Osteocyte (in vitro differentiated cells): ENCODE measurements at places on chromosomes 1 and 21. TPM values are rescaled to one million over a fixed set of nuclear protein-coding genes. Genes with fewer than 3 reads are reported as not detected.
A peak's percentile ranks its signal among the peaks of the same experiment; 100 is the strongest.

The ADCY10 gene
- total RNA-seq: 0.10 and 0.94 TPM in 2 replicates

The ESRRG gene
- total RNA-seq: not detected in 2 replicates

The C8A gene
- total RNA-seq: not detected in 2 replicates

The TESK2 gene
- total RNA-seq: 2.7 and 4.1 TPM in 2 replicates

The MX2 gene
- total RNA-seq: not detected in 2 replicates

The PRAMEF17 gene
- not detected in 2 replicates for total RNA-seq

DNA sequence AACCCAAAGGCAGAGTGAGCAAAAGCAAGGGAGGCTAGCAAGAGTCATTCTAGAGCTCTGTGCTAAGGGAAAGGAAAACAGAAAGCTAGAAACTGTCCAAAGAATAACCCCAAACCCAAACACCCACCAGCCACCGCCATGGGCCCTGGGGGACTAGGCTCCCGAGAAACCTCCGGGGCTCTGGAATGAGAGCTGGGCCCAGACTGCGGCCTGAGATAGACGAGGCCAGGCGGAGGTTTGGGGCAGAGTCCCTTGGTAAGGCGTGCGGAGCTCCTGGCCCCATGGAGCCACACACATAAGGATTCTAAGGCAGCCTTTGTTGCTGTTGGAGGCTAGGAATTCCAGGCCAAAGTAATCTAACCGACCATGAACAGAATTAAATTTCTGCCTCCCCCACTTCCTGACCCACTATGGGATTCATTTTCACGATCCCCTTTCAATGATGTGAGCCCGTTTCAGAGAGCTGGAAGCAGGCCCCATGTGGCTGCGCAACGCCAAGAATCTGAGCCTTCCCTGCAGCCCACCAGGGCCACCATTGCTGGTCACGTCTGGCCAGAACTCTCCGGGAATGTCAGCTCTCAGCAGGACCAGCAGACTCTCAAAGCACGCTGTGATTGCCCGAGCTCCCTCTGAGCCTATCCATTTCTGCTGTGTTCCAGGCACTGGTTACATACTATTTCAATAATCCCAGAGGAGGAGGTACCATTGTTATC is 145.0 kb downstream of the TRABD2B start:
- H3K36me3 ChIP-seq: no peaks in the 10 kb centered on the region
- H3K4me3 ChIP-seq: no peak overlapping the region
- H3K27me3 ChIP-seq: peaks cover 3% of the 10 kb centered on the region
- H3K27ac ChIP-seq: no peak overlapping the region
- H3K4me1 ChIP-seq: no peaks in the 10 kb centered on the region

- peaks cover 20% of the 10 kb centered on the region for H3K27me3 ChIP-seq
- no peak overlapping the region for H3K4me3 ChIP-seq
- no peaks in the 10 kb centered on the region for H3K36me3 ChIP-seq
- peaks cover 12% of the 10 kb centered on the region for H3K4me1 ChIP-seq
- H3K27ac ChIP-seq: no peak overlapping the region
- no peak for DNase-seq
Observed at GRCh38 chr1:209741193-209741592, 14.7 kb upstream of the TRAF3IP3 start.

DNA sequence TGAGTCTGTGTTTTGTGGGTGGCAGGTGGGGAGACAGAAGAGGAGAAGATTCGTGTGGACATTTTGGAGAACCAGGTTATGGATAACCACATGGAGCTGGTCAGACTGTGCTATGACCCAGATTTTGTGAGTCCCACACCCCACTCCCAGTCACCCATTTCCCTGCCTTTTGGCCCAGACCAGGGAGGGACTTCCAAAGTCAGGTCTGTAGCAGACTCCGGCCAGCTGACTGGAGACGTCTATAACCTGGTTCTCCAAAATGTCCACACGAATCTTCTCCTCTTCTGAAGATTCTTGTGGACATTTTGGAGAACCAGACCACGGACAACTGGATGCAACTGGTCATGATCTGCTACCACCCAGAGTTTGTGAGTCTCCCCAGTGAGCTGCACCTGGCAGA is 1.6 kb downstream of the GSTM5 start:
- no peak for DNase-seq
- no peaks in the 10 kb centered on the region for H3K36me3 ChIP-seq
- H3K27me3 ChIP-seq: peaks cover 2% of the 10 kb centered on the region
- H3K4me1 ChIP-seq: no peaks in the 10 kb centered on the region
- H3K27ac ChIP-seq: no peak overlapping the region
- H3K4me3 ChIP-seq: no peak overlapping the region

GRCh38 chr1:63108206-63108605 is 214.2 kb upstream of the FOXD3 start:
- peaks cover 8% of the 10 kb centered on the region for H3K4me1 ChIP-seq
- H3K36me3 ChIP-seq: no peaks in the 10 kb centered on the region
- H3K4me3 ChIP-seq: no peak overlapping the region
- DNase-seq: no peak
- H3K27ac ChIP-seq: no peak overlapping the region
- H3K27me3 ChIP-seq: peaks cover 60% of the 10 kb centered on the region

- peak overlapping the region; percentile 90 for H3K27ac ChIP-seq
- no peaks in the 10 kb centered on the region for H3K27me3 ChIP-seq
- no peak for DNase-seq
Observed at GRCh38 chr1:55589671-55590297, 374.6 kb upstream of the USP24 start.

- H3K27ac ChIP-seq: no peak overlapping the region
- no peak overlapping the region for H3K4me3 ChIP-seq
- H3K4me1 ChIP-seq: peaks cover 11% of the 10 kb centered on the region
- DNase-seq: no peak
Observed at GRCh38 chr1:210516697-210517459, 188.2 kb downstream of the HHAT start.

DNA sequence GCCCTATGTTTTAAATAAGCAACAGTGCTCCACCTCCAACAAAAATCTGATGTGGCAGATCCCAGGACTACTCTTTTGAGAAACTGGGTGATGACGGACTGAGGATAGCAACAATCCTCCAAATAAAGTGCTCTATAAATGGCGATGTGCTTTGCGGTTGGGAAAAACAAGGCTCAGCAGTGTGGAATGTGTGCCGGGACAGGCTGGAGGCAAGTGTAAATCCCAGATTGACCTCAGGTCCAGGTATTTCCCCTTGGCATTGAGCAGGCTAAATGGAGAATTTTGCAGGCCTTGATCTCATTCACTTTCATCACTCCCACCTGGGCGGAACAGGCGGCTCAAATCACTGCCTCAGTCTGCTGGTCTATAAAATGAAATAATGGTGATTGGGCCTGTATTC is 35.1 kb downstream of the LRRC42 start:
- DNase-seq: no peak
- no peak overlapping the region for H3K4me3 ChIP-seq
- H3K27ac ChIP-seq: no peak overlapping the region
- H3K4me1 ChIP-seq: peaks cover 14% of the 10 kb centered on the region
- H3K27me3 ChIP-seq: no peaks in the 10 kb centered on the region
- H3K36me3 ChIP-seq: no peaks in the 10 kb centered on the region

DNA sequence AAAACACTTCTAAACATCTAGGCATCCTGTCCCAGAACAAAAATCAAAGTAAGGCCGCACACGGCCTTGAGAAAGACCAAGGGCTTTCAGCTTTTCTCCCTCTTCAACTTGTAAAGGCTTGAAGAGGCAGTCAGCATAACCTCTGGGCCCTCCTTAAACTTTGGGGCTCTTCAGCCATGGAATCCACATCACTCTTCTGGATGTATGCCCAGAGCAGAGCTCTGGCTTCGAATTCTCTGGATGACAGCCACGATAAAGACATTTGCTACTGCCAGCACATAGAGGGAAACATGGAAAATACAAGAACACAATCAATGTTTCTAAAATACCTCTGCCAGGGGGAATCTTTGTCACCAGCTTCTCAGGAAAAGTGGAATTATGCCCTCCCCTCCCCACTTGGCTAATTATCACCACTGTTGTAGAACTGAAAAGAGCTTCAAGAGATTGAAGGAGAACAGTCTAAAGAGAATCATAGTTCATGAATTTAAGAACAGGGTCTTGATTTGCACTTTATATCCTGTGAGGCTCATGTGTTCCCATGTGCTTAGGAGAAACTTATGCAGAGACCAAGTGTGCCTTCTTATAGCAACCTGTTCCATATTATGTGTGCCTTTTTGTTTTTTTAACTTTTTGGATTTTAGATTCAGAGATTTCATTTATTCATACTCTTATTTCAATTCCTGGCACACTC is 39.0 kb upstream of the DPT start:
- DNase-seq: no peak
- no peaks in the 10 kb centered on the region for H3K36me3 ChIP-seq
- peaks cover 7% of the 10 kb centered on the region for H3K27me3 ChIP-seq
- peaks cover 4% of the 10 kb centered on the region for H3K4me1 ChIP-seq

- H3K27me3 ChIP-seq: no peaks in the 10 kb centered on the region
- DNase-seq: peak; percentile 40
- no peaks in the 10 kb centered on the region for H3K4me1 ChIP-seq
Observed at GRCh38 chr21:33244082-33244778, 14.5 kb downstream of the IFNAR2 start.

- no peaks in the 10 kb centered on the region for H3K36me3 ChIP-seq
- no peak overlapping the region for H3K4me3 ChIP-seq
Observed at GRCh38 chr1:209486861-209487593, 96.5 kb upstream of the CAMK1G start.

DNA sequence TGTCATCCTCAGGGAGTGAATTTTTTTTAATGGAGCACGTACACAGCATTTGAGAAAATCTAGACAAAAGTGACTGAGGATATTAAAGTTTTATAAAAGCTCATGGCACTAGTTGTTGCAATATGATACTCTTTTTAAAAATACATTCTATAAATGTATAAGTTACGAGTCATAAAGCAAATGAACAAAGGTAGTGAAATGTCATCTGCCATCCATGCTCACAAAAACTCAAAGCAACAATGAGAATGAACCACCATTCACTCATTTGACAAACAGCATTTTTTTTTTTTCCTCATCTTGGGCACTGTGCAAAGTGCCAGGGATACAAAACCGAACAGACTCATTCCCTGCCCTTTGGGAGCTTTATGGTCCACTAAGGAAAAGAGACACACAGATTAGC is 38.7 kb downstream of the GPR137B start:
- peaks cover 15% of the 10 kb centered on the region for H3K36me3 ChIP-seq
- peaks cover 11% of the 10 kb centered on the region for H3K4me1 ChIP-seq
- no peaks in the 10 kb centered on the region for H3K27me3 ChIP-seq
- no peak overlapping the region for H3K4me3 ChIP-seq
- H3K27ac ChIP-seq: no peak overlapping the region
- no peak for DNase-seq
